Jurkat, Clone E6-1 (cell line): ENCODE measurements at places on chromosomes 11 and 22.

DNA sequence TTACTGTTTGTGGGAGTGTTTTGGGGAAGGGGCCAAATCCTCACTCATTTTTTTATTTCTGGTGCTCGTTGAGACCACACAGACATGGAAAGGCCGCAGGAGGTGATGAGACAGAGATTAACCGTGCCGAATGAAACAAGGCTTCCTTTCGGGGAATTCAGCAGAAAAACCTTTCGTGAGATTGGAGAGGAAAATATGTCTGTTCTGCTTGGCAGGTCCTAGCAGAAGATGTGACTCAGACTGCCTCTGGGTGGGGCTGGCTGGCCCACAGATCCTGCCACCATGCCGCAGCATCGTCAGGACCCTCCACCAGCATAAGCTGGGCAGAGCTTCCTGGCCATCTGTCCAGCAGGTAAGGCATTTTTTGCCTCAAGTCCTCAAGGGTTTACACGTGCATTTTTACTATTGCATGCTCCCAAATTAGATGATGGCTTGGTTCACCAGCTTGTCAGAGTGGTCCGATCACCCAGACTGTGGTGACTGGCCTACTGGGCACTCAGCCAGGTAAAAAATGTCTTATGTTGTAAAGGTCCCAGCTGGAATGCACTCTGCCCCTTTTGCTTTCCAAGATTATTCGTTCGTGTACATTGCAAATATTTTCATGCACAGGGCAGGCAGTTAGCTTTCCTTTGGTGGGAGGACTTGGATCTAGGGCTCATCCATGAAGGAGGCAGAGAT, 1.5 kb downstream of the DDB2 start:
- DNase-seq = no peak

GRCh38 chr11:128302425-128303186, 284.8 kb downstream of the ETS1 start:
- peak; percentile 100 for DNase-seq

DNA sequence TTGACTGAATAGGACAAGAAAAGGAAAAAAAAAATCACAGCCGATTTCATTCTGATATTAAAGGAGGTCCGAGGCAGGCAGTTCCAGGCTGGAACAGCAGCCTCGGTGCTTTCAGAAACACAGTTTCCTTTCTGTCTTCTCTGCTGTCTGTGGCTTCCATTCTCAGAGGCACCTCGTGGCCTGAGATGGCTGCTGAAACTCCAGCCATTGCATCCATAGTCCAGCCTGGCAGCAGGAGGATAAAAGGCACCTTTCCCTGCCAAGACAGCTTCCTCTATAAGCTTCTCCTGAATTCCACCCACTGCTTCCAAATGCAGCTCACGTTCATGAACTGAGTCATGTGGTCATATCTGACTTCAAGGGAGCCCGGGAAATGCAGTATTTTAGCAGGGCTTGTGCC, 390.5 kb downstream of the TBC1D22A start:
- DNase-seq = no peak

GRCh38 chr22:40547729-40548143, 88.8 kb downstream of the MRTFA start:
- DNase-seq = no peak

DNA sequence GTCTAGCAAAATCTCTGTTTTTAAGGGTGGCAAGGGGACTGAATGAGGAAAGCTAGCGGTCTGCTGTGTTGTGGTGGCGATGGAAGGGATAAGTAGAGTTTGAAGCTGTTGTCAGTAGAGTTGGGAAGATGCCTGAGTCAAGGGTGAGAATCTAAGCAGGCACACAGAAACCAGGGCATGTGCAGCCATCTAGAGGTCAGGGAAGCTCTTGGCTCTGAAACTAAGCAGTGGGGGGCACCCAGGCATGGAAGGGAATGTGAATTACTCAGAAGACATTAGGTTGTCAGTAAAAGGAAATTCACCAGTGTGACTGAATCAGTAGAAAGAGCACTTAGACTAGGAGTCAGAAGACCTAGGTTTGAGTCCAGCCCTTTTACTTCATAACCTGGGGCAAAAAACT, 15.4 kb downstream of the BMAL1 start:
- DNase-seq = no peak

DNA sequence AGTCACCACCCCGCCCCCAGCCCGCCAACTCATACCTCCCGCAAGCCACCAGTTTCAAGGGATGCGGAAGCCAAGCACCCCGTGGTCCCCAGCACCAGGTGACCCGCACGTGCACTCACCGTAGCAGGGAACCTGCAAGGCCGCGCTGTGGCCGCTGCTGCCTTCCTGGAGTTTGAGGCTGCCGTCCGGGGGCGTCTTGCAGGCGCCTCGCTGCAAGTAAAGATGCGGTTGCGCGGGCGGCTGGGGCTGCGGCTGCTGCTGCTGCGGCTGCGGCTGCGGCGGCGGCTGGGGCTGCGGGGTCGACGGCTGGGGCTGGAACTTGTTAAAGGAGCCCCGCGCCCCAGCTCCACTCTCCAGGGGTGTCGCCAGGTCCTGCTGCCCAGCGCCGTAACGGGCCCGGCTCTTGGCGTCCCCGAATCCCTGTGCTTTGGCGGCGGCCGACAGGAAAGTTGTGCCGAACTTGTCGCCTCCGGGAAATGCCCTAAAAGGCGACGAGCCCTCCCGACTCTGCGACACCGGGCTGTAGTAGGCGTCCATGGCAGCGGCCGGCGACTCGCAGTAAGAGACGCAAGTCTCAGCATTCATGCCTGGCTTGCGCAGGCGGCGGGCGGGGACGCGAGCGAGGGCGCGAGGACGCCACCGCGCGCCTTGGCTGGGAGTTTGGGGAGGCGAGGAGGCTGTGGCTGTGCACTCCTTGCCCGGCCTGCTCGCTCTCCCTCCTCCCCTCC, at the start of gene ALX4:
Gene ALX4 (minus strand): TSS at position 662 of the 728 bp plus-strand sequence. CDS start 77 bp downstream, at position 585.
- no peak for DNase-seq

- DNase-seq = no peak
These were observed 6.8 kb downstream of the BAIAP2L2 start for GRCh38 chr22:38103641-38104040.

DNA sequence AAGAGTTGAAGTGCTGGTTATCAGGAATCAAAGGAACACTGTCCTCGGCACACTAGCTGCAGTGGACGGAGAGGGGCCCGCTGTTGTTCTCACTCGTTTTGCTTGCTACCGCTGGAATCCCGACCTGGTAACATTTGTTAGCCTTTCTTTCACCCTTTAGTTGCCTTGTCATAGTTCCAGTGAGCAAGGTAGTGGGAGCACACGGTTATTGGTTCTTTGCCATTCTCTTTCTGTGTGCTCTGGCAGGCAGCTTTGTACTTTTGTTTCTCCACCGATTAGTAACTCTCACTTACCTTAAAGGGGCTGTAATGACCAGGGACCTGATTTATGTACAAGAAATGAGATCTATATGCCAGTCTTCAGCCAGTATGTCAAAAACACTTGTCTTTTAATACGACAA, 1.8 kb downstream of the DEPDC7 start:
- DNase-seq = no peak

DNA sequence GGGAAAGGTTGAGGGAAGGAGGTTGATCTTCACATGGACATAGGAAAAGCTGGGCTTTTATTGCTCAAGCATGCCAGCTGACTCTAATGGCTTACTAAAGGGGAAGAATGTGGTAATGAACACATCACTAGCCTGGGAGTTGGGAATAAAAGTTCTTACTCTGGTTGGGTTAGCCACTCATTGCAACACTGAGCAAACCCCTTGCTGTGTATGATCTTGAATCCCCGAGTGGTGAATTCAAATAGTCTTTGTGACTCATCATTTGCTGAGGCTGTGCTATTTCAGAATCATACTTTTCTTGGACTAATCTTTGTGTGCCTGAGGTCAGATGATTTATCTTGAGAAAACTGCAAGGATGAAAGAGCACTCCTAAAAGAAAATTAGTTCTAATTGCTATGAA, 304.1 kb upstream of the ANO5 start:
- DNase-seq = no peak

DNA sequence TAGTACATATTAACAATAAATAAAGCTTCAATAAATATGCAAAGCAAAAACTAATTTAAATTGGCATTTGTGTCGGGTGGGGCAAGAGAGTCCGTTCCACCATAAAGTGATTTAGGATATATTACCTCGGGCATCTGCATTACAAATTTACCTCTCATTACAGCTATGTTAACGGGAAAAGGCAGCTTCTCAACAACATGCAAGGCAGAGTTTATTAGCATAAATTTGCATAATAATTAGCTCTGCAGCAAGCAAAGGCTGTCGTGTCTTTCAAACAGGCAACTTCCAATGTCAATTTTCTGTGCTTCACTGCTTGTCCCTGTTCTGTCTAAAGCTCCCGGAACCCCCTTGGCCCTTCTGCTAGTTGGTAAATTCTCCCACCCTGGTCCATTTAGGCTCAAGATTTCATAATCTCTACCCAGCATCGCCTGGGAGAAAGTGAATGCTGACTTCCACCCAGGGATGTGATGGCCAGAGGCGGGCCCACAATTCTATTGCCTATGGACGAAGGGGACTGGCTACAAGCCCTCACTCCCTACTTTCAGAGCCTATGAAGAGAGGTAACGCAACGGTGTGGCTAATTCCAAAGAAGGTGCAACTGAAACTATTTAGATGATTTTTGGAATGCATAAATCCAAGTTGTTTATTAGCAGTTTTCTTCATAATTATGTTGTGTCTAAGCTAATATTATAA, 462.1 kb downstream of the OPCML start:
- DNase-seq = no peak

DNA sequence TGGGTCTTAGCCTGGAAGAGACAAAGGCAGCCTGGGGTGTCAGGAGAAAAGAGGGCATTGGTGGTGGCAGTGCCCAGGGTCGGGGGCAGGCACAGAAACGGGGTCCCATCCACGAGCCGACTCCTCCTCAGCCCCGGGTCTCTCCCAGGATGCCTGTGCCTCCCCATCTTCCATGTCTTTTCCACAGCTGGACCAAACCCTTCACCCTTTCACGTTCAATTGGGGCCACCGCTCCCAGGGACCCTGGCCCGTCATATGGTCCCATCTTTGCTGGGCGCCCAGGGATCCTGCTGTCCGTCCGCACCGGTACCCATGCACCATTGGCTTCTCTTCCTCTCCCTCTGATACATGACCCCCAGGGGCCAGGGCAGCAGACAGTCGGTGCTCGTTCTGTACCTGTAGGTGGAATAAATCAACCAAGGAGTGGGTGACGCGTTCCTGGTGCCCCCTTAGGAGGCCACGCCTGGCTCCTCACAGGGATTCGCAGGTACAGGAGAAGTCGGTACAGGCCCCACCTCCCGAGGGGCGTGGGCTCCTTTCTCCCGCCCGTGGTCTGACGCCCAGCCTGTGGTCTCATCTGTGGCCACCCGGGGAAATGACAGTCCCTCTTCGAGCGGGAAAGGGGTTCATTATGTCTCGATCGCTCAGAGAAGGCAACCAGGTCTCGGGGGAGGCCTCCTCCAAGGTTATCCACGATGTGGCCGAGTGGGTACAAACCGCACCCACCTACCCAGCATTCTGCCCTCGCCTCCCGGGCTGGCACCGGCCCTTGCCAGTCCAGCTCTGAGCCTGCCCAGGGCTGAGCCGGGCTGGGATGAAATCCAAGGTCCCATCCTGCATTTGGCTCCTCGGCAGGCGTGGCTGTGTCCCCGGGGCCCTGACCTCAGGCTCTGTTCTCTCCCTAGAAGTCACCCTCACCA, 1493.6 kb downstream of the BRD1 start:
- no peak for DNase-seq

GRCh38 chr11:8168485-8169257, at the start of gene RIC3:
Gene RIC3, minus strand, starts transcription at chr11:8169025. Its CDS starts 36 bp downstream, at chr11:8168989.
- DNase-seq = no peak

DNA sequence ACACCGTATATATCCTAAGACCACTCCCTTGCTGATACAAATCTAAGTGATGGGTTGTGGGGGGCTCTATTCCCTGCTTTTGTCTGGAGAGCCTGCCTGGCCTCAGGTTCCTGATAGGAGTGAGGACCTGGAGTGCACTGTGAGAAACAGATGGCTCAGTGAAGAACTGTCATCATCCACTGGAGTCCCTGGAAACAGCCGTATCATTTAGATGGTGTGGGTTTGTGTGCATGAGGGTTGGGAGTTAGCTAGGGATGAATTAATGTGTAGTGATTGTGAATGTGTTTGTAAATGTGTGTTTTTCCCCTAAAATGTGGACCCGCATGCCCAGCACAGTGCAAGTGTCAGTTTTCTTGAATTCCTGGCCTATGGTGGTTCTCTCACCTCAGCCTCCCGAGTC, 111.6 kb downstream of the CRYBB2 start:
- DNase-seq = no peak

- no peak for DNase-seq
These were observed 197.8 kb downstream of the MAML2 start for GRCh38 chr11:96145163-96145585.

- DNase-seq = no peak
These were observed 267.2 kb downstream of the BUD13 start for GRCh38 chr11:116505298-116506262.
